ENCODE measurements at places on chromosomes 3 and 15.

GRCh38 chr3:30263925-30264313 is 342.5 kb upstream of the TGFBR2 start:
- DNase-seq: no peak

DNA sequence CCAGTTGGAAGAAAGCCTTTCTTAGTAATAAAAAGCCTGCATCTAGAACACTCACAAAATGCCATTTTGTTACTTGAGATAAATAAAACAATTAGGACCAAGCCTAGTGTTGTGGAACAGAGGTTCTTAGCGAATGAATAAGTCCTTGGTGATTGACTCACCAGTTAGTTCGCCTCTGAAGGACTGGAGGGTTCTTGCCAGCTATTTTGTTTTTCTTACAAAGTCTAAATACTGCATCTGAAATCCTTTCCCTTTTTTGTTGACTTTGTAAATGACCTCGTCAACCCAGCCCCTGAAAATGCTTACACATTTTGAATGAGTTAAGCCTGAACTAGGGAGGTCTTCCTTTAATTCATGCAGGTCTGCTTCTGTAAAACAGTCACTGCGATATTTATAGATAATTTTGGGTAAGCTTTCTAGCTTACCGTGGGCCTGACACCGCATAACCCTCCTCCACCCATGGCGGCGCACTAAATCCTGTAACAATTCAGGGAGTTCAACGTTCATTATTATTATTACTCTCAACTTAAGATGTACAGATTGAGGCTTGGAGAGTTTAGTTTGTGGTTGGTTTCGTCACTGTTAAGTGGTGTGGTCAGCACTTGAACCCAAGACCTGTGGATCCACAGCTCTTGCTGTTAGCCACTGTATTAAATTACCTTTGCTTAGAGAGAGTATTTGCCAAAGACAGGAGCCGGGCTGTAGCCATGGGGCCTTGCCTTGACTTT is 45.0 kb upstream of the SACM1L start:
- DNase-seq: no peak

DNA sequence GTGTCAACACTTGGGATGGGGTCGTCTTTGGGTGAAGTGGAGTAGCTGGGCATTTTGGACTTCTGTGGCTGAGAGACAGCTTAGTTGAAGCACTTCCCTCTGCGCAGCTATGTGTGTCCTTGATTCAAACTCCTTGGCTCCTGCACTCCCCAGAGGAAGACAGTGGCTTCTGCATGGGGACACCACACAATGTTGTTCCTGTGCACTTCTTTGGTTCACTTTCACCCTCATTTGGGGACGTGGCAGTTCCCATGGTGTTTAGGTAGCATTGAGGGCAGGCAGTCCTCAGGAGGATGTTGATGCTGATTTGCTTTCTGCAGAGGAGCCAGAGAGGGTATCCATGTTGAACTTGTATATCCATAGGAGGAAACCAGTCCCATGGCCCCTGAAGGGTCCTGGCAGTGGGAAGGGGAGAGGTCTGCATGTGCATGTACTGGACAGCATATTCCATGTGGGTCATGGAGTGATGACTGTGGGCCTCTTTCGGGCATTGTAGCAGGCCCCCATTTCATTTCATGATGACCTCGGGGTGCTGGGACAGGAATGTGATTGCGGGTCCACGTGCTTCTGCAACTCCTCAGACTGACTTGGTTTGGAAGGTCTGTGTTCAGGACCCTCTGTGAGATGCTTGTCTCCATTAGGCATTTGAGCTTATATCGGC is 135.4 kb downstream of the SNRPN start:
- no peak for DNase-seq

DNA sequence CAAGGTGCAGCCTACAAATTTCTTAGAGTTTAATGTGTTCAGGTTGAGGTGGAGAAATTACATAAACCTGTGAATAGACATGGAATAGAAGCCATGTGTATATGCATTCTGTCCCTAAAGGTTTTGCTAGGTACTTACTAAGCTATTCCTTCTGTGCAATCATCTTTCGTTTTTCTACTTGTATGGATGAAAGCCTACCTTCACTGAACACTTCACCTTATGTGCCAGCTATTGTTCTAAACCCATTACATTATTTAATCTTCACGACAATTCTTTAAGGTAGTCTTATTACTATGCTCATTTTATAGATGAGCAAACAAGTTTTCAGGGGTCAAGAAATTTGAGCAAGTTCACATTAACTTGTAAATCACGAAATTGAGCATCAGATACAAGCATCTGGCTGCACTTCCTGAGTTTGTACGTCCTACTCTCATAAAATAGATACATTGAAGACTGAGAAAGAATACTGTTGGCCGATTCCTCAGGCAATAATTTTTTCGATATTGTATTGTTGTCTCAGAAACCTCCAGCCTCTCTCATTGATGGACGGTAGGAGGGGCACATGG is 635 bp upstream of the RCN2 start:
- no peak for DNase-seq

DNA sequence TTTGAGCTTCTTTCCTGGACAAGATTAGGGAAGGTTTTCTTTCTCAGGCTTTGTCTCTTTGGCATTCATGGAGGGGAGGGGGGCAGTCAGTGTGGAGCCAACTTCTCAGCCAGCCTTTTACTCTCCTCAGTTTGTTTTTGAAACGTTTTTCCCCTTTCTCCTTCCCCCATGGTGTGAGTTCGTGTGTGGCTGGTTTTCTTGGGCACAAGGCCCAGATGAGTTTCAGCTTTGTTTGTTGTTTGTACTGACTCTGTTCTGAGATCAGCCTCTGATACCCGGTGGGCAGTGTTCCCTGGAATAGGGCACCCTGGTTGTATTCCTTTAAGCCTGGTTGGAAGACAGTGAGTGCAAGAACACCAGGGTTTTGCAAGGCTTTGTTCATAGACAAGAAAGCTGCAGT is 168.2 kb upstream of the RARB start:
- no peak for DNase-seq

- DNase-seq: peak; percentile 83
These were observed at the start of gene ABTB1 for GRCh38 chr3:127672429-127673190. Gene ABTB1, plus strand, starts transcription at chr3:127672952. Its CDS starts 74 bp downstream, at chr3:127673026.

DNA sequence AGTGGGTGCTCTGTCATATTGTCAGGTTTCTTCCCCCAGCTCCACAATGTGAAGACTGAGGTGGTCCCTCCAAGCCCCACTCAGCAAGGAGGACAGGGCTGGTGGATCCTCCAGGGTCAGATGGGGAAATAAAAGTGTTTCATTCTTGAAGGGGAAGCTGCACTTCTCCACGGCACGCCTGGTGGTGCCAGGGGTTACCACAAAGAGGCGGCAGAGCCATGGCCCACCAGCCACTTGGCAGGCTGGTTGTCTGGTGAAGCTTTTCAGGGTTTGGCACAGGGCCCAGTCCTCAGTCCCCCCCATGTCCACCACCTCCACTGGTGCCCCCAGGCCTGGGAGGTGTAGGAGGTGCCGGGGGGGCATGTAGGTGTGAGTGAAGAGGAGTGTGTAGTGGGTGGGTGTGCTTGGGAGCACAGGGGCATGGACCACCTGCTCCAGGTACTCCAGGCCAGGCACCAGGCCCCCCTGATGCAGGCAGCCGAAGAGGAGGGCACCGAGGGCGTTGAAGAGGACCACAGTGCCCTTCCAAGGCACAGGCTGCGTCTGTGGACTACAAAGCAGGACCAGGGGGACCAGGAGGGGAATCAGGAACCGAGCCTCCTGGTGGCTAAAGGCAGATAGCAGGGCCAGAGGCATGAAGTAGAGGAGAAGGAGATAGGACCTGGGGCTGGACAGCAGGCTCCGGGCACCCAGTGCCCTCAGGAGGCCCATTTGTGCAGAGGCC is 5.0 kb upstream of the NCBP2 start:
- no peak for DNase-seq

- DNase-seq: no peak
These were observed 64.5 kb downstream of the THBS1 start for GRCh38 chr15:39645138-39645975.

GRCh38 chr15:41989573-41990242 is 17.4 kb upstream of the EHD4 start:
- DNase-seq: peak; percentile 98

GRCh38 chr3:191047930-191048329 is 151.1 kb upstream of the OSTN start:
- no peak for DNase-seq

DNA sequence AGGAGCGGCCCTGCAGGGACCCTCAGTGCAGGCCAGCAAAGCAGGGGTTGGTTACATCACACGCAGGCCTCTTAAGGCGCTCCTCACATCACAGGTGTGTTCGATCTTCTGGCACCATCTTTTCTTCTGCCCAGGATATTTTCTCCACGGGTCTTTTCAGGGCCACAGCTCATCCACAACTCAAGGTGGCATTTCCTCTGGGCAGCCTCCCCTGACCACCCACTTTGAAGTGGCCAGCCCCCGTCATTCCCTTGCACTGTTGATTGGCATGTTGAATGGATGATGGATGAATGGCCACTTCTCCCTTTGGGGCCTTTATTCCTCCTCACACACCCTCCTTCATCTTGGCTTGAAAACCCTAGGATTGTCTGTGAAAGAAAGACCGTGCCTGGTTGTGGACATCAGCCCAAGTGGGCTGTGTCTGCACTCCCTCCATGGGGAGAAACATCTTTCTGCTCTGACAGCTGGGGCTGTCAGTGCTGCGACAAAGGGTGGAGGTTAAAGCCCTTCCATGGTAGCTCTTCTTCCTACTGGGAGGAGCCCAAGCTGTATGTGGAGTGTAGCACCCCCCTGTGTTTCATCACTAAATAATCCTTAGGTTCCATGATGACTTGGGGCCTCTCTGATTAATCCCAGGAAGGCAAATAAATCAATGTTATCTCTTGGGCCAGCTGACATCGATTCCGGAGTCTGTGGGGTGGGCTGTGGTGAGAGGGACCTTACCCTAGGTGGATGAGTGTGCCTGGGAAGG is 102.5 kb downstream of the EPHB1 start:
- DNase-seq: no peak

DNA sequence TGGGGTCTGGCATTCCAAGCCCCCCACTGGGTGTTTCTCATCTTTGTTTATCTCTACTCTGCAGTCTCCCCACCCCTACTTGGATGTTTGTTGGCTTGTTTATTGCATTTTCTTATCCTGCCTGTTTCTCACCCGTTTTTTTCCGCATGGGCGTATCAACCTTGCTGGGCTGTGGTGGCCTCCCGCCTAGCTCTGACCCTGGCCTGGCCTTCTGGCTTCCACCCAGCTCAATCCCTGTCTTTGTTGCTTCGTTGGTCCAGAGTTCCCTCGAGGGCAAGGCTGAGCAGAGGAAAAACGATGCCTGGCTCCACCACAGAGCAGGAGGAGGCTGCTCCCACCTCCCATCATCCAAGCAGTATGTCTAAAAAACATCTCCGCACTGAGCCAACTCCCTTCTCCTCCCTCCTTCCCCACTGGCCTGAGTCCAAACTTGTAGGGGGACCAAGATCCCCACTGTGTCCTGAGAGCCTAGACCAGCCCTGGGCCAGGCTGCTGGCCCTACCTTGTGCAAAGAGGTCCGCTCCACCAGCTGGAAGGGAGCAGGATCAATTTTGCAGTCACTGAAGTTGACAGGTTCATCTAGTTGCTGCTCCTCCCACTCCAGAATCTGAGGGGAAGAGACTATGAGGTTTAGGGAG is 9.8 kb downstream of the CLCN2 start:
- DNase-seq: no peak

GRCh38 chr3:167909952-167910351 is 174.4 kb downstream of the SERPINI1 start:
- DNase-seq: no peak

GRCh38 chr3:69065318-69065964 is 13.3 kb upstream of the TMF1 start:
- DNase-seq: no peak

GRCh38 chr3:166706094-166706493 is 674.0 kb downstream of the ZBBX start:
- DNase-seq: no peak

DNA sequence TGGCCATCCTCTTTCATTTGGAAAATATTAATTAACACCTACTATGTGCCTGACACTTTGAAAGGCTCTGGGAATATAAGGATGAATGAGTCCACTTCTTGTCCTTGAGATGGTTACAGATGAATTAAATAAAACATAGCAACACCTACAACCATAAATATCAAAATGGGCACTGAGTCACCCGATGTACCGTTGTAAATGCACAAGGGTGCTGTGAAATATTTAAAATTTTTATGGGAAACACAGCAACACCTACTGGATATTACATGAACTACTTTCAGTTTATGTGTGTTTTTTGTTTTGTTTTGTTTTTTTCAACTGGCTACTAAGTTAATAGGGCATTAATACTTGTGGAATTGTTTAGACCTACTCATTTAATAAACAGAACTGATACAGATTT is 239.0 kb upstream of the NAALADL2 start:
- no peak for DNase-seq

GRCh38 chr3:47612178-47612577 is 33.5 kb upstream of the CSPG5 start:
- no peak for DNase-seq

- DNase-seq: no peak
These were observed 7.9 kb upstream of the BLM start for GRCh38 chr15:90709278-90709677.

DNA sequence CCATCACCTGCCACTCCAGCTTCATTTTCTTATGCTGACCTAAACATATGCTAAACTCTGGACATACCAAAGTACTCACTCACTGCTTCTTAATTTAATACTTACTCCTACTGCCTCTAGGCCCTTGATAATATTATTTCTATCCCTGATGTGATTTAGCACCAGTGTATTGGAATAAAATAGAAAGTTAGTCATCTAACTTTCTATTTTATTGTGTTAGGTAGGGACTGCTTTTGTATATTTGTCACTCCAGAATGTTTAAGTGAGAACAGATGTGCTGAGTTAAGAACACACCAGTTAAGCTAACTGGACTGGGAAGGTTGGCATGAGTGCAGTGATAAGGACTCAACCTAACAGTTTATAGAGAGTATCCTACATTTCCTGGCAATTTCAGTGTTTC is 6.5 kb upstream of the CLDN16 start:
- no peak for DNase-seq

DNA sequence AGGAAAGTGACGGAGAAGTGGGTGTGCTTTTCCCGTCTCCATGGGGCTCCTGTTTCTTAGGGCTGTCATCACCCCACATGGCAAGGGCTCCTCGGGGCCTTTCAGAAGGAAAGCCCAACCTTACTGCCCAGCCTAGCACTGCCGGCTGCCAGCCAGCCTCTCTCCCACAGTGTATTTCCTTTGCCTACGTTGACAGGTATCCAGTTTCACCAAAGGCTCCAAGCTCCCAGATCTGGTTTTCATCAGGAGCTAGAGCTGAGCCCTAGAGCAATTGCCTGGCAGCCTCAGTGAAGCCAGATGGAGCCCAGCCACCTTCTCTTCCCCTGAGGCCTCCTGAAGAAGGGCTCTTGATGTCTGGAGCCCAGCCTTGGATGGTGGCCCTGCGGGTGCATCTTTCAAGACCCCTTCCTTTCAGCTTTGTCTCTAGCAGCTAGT is 20.2 kb downstream of the CRABP1 start:
- DNase-seq: no peak

- DNase-seq: no peak
These were observed 206.1 kb upstream of the UBE2E2 start for GRCh38 chr3:22996920-22997571.

DNA sequence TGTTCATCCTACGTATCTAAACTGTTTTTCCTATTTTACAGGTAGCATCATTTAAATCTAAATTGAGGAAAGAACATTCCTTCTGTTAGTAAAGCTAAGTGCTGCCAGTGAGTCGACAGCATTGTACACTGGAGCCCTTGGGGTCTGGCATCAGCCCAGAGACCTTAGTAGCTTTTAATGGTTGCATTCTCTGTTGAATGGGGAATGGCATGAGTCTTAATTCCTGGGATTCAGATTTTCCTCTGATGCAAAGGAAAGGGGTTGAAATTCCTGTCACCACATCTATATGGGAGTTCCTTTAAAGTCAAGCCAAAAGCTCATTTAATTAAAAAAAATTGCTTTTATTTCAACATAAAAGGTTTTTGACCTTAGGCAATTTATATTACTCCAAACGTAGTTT is 148.4 kb upstream of the GBE1 start:
- no peak for DNase-seq

- no peak for DNase-seq
These were observed 25.9 kb downstream of the MELTF start for GRCh38 chr3:197003461-197004385.

Data from WTC11 (cell line).